ENCODE measurements at places on chromosomes 13 and 19.

- DNase-seq = no peak
These were observed 50.0 kb downstream of the TNFRSF19 start for GRCh38 chr13:23620211-23620610.

DNA sequence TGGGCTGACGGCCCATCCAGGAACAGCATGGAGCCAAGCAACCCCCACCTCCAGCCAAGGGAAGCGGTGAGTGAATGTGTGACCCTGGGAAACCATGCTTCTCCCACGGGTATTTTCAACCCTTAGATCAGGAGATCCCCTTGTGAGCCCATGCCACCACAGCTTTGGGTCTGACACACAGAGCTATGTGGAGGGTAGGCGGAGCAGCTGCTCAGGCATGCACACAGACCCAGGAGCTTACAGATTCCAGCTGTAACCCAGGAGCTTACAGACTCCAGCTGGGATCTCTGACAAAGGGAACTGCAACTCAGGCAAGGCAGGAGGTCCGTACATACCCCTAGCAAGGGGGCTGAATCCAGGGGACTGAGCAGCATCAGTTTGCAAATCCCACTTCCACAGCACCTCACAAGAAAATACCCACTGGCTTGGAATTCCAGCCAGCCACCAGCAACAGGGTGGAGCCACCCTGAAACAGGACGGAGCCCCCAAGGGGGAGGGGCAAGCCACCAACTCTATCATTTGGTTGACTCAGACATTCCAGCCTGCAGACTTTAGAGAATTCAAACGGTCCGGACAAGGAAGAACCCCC, 40.8 kb upstream of the RFXAP start:
- DNase-seq = no peak

DNA sequence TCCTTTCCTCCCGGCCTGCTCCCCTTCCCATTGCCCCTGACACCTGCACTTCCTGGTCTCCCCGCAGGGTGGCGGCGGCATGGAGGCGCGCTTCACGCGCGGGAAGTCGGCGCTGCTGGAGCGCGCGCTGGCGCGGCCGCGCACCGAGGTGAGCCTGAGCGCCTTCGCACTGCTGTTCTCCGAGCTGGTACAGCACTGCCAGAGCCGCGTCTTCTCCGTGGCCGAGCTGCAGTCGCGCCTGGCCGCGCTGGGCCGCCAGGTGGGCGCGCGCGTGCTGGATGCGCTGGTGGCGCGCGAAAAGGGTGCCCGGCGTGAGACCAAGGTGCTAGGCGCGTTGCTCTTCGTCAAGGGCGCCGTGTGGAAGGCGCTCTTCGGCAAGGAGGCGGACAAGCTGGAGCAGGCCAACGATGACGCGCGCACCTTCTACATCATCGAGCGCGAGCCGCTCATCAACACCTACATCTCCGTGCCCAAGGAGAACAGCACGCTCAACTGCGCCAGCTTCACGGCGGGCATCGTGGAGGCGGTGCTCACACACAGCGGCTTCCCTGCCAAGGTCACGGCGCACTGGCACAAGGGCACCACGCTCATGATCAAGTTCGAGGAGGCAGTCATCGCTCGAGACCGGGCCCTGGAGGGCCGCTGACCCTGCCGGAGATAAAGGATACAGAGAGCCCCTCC, 1.7 kb downstream of the TRAPPC5 start:
- DNase-seq = no peak

DNA sequence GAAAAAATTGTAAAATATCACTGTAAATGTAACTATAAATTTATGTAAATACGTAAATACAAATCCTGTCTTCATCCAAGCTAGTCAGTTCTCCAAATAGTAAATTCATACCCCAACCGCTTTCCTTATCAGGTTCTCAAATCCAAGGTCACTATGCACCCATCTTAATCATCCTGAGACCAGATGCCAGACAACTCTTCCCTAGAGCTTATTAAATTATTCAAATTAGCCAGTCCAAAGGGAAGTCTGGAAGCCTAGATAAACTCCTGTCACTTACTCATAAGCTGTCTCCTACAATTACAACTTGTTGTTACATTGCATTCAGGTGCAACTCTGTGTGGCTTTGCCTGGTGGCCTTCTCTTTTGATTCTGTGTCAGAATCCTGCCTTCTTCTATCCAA, 836.1 kb upstream of the PCDH20 start:
- DNase-seq = no peak

- DNase-seq = no peak
These were observed 471 bp downstream of the FUT1 start for GRCh38 chr19:48751845-48752495.

GRCh38 chr13:99908140-99908803, 63.3 kb downstream of the ZIC5 start:
- DNase-seq = no peak

DNA sequence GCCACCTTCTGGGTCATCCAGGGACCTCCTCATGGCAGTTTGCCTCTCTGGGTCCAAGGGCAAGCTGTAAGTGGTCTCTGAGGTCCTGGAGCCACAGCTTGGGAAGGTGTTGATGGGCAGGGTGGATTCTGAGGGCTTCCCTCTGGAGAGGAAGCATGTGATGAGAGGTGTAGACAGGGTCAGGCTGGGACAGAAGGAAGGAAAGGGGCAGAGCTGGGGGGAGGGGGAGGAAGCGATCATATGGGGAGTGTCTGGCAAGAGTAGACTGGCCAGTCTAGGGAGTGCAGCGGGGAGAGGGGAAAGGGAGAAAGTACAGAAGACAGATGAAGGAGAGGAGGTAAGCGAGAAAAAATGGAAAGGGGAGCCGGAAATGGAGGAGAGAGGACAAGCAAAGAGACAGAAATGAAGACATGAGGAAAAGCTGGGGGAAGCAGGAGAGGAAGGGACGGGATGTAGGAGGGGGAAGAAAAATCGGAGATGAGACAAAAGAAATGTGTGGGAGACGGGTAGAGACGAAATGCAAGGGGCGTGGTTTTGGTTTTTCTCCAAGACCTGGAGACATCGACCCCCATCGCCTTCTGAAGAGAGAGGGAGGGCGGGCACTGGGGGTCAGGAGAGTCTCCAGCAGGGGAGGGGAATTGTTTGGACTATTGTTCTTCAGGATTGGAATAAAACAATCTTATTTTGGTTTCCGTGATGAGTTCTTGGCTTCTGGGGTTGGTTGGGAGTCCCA, 26.6 kb downstream of the ZSWIM9 start:
- DNase-seq = no peak

- DNase-seq = no peak
These were observed 29.7 kb upstream of the ZNF681 start for GRCh38 chr19:23788411-23788810.
